ENCODE measurements at places on chromosomes 1 and 21.
A peak's percentile ranks its signal among the peaks of the same experiment; 100 is the strongest.

DNA sequence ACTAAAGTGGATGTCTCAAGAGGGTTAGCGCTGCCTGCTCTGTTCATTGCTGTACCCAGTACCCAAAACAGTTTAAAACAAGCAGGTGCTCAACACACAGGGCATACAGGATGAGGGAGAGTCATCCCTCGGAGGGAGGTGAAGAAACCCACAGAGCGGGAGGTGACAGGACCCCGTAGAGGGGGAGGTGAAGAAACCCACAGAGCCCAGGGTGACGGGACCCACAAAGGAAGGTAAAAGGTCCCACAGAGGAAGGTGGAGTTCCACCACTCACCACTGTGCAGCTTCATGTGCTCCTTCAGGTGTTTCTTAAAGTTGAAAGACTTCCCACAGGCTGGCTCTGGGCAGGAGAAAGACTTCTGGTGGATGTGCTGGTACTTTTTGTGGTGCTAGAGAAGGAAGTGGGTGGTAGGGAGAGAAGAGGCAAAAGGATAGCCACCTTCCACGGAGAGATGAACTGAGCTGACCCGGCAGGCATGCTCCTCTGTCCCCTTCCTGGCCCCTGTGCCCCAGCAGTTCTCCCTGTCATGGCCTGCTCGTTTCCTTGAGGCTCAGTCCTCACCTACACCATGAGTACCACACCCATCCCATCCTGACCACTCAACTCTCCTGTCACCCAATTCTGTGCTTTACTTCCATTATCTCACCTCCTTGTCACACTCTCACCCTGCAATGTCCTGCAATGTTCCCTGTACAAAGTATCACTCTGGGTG is 5.1 kb downstream of the ZNF692 start:
- peak; percentile 36 for DNase-seq

DNA sequence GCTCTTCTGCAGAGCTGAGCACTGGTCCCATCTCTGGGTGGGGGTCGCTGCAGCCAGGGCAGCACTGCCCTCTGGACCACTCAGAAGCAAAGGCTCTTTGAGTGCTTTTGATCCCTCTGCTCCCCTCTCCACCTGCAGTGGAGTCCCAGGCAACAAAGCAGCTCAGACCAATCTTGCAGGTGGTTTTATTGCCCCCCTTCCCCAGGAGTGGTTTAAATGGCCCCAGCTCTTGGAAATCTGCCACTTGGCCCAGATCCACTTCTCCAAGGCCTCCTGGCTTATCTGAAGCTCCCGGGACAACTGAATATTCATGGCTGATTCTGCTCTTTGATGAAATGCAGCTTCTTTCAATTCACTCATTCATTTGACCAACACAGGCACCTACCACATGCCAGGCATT is 2.7 kb downstream of the STUM start:
- DNase-seq: no peak

DNA sequence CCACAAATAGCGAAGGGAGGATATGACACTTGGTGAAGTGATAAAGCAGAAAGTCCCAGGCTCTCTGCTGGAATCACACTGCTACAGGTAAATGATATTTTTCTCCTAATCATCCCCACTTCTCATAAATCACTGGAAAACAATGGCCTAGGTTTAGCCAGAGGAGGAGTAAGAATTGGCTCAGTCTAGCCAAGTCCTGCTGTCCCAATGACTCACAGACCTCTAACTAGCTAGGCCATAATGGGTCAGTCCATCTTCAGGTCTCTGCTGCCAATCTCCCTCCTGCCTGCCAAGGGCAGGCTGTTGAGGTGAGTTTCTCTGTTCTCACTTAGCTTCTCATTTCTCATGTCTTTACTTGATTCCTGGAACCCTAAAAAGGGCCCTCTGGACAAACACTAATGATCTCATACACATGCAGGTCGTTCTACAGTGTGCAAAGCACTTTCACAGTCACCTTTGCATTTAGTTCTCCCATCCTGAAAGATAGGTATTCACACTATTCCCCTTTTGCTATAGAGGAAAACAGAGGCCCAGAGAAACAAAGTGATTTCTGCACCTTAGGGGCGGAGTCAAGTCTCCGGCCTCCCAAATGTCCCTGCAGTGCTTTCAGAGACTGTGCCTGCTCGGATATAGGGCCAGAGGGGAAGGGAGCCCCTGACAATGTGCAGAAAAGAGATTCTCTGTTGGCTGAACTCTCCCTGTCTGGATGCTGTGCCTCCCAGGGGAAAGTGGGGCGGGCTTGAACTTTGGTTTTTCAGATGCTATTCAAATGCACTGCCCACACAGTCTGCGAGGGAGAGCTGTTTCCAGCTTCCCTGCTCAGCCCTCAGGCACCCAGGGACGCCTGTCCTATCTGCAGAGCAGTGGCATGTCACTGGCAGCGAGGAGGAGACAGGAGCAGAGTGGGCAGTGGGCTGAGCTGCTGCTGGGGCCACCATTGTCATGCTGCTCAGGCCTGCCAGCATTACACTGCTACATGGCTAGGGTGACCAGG is 3.9 kb upstream of the CDK18 start:
- no peak for DNase-seq

DNA sequence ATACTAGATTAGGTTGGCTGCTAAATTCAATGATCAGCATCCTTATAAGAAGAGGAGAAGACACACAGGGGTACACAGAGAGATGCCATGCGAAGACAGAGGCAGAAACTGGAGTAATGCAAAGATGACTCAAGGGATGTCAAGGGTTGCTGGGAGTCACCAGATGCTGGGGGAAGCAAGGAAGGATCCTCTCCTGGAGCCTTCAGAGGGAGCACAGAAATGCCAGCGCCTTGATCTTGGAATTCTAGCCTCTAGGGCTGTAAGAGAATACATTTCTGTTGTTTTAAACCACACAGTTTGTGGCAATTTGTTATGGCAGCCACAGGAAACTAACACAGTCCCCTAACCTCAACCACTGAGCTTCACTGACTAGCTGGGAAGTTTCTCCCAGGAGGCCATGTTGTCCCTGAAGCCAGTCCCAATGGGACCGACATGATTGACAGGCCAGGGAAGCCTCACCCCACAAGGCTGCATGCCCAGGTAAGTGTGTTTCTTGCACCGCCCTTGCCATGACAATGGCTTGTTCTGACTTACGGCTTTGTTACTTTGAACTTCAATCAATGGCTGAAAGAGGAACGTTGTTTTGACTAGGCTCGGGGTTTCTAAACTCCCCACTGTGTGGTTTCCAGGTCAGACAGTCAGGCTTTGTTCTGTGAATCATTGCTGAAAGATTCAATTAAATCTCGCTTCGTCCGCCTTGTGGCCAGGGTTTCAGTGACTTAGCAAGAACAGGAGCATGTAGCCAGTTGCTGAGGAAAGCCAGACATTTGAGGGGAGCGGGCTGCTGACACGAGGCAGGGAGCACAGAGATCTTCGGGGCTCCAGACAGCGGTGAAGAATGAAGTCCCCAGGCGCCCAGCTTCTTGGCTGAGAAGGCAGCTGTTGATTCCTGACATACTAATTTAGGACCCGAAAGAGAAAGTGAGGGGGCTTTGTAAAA is 62.3 kb downstream of the RUNX1 start:
- DNase-seq: peak; percentile 45

DNA sequence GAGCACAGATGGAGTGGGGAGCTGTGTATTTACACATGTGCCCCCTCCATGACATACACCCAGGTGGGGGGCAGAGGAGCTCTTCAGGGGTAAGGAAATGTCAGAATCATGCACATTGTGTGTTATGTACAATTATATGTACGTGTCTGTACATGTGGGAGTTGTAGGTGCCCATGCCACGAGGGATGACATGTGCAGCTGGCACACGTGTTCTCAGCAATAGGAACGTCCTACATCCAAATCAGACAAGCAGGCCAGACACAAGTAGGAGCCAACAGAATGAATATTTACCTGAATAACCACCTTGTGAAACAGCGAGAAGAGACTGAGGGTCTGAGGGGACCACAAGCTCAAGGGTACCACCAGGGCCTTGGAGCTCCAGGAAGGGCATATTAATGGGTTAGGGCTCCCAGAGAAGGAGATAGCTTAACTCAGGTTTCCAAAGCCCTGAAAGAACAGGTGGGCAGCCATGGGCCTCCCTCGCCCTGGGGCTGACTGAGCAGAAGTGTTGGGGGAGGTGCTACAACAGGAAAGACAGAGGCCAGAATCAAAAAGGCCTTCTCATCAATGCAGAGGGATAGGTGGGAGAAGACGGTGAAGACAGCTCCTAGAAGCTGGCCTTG is 3.2 kb downstream of the COL16A1 start:
- DNase-seq: no peak

GRCh38 chr1:60281360-60281932 is 207.9 kb upstream of the C1orf87 start:
- no peak for DNase-seq

- no peak for DNase-seq
Observed at GRCh38 chr1:14143777-14144176, 443.8 kb downstream of the PRDM2 start.

DNA sequence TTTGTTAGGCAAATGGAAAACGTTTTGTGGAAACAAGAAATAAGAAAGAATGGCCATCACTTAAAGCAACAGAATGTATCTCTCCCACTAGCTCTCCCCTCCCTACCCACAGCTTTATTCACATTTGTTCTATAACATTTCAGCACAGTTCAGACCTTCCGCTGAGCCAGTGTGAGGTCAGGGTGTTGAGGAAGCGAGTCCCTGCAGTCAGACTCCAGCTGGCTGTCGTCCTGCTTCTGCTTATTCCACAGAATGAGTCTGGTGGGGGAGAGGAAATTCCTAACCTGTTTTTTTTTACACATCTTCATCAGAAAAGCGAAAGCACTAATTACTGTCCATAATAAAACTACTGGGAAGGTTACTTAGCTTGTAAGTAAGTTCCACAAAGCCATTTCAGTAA is 39.0 kb downstream of the MRPL39 start:
- no peak for DNase-seq

DNA sequence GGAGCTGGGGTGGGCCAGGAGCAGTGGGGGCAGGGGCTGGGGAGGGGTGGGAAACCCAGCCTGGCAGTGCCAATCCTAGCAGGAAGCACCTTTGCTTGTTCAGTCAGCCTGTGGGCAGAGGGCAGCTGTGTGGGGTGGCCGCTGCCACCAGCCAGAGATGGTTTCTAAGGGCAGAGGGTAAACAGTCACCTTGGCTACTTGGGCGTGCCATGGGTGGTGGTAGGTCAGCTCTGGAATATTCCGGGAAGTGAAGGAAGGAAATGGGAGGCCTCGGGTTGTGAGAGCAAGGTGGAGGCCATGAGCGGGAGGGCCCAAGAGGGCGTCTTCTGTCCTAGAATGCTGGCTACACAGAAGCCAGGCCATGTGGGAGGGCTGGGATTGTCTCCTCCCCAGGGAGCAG is 20.7 kb upstream of the WNT4 start:
- DNase-seq: no peak

- no peak for DNase-seq
Observed at GRCh38 chr1:247421074-247421473, 5.1 kb downstream of the NLRP3 start.

- no peak for DNase-seq
Observed at GRCh38 chr1:56406821-56407220, 172.5 kb downstream of the PLPP3 start.

DNA sequence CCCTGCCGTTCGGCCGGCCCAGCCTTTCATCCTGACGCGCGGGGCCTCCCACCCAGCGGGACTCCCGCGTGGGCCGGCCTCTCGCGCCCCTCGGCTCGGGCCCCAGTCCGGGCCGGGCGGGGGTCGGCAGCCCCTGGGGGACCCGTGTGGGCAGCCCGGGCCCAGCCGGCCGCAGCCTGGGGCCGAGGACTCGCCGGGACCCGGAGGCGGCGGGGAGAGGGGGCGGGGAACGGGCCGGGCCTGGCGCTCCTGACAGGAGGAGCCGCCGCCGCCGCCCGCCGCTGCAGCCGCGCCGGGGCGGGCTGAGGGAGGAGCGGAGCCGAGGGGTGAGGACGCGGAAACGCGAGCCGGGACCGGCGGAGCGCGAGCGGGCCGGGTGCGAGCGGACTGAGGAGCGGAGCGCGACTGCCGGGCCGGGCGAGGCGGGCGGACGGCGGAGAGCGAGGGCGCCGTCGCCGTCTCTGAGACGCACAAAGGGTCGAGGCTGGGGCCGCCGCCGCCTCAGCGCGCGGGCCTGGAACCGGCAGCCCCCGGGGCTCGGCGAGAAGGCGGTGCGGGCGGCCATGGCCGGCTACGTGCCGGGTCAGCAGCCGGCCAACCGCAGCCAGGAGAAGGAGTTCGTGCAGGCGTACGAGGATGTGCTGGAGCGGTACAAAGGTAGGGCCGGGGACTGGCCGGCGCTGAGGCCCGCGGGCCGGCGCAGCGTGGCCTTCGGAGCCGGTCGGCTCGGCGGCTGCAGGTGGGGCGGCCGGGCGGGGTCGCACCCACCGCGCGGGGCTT is 79.1 kb downstream of the NDUFS5 start:
- DNase-seq: peak; percentile 49

GRCh38 chr1:103576065-103576464 is 4.7 kb downstream of the AMY2B start:
- no peak for DNase-seq

- DNase-seq: no peak
Observed at GRCh38 chr1:230170622-230171021, 103.6 kb downstream of the GALNT2 start.

- DNase-seq: no peak
Observed at GRCh38 chr1:207362962-207363860, 41.7 kb downstream of the CD55 start.

DNA sequence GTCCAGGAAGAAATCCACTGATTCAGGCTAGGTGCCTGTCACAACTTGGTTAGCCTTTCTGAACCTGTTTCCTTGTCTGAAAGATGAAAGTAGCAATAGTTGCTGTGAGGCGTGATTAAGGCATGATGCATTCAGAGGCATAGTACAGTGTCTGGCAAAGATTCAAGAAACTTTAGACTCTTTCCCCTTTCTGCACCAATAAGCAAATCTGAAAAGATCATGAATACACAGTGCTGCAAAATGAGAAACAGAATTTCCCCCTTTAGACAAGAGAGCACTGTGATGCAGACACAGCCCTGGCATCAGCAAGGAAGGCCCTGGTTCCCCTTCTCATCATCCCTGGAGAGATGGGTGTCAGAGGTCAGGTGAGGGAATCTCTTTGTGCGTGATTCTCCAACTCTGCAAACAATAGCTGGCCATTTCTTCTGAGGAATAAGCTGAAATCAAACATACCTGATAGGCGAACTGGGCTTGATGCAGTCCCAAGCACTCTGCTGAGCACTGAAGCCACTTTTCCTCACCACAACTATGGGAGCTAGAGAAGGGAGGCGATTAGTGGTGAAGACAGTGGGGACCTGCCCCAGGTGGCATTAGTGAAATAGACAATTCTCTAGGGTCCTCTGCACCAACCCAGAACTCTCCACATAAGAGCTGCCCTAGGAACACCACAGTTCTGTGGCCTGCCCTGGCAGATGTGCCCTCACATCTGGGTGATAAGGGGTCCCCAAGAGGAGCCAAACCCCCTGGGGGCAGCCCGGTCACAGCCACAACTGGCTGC is 41.7 kb downstream of the ITPKB start:
- DNase-seq: no peak

- no peak for DNase-seq
Observed at GRCh38 chr1:41919131-41919530, 409 bp upstream of the HIVEP3 start.

Measured in stimulated activated CD8-positive, alpha-beta memory T cell treated with anti-CD3 and anti-CD28 coated beads, Interleukin-12 subunit alpha, Interleukin-12 subunit beta, amount 100 ng/mL, for 4 hours (primary cell).